Activated CD8-positive, alpha-beta memory T cell treated with anti-CD3 and anti-CD28 coated beads for 4 hours (primary cell): ENCODE measurements at places on chromosomes 4 and X.

DNA sequence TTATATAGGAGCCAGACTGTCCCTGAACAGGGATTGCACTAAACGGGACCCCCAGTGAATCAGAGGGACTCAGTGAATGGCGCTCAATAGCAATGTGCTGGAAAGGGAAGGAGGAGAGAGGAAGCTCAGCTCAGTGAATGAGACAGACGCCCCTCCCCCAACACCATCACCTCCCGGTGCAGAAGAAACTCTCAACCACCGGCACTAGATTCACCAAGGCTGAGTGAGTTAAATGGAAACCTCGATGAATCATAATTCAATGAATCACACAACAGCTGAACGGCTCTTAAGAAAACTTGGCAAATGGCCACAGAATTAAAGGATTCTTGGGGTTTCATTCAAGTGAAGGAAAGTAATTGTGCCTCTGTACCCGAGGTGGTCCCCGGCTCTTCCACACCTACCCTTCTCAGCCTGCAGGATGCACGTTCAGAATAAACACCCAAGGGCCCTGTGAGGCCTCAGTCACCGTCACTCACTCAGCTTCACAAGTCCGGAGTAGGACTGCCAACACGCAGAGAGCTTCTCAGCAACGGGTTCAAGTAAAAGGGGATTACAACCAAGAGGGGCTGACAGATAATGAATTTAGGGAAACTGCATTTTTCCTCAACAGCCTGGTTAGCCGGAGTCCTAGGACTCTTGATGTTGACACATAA, 29.3 kb downstream of the CRMP1 start:
- no peak for DNase-seq

DNA sequence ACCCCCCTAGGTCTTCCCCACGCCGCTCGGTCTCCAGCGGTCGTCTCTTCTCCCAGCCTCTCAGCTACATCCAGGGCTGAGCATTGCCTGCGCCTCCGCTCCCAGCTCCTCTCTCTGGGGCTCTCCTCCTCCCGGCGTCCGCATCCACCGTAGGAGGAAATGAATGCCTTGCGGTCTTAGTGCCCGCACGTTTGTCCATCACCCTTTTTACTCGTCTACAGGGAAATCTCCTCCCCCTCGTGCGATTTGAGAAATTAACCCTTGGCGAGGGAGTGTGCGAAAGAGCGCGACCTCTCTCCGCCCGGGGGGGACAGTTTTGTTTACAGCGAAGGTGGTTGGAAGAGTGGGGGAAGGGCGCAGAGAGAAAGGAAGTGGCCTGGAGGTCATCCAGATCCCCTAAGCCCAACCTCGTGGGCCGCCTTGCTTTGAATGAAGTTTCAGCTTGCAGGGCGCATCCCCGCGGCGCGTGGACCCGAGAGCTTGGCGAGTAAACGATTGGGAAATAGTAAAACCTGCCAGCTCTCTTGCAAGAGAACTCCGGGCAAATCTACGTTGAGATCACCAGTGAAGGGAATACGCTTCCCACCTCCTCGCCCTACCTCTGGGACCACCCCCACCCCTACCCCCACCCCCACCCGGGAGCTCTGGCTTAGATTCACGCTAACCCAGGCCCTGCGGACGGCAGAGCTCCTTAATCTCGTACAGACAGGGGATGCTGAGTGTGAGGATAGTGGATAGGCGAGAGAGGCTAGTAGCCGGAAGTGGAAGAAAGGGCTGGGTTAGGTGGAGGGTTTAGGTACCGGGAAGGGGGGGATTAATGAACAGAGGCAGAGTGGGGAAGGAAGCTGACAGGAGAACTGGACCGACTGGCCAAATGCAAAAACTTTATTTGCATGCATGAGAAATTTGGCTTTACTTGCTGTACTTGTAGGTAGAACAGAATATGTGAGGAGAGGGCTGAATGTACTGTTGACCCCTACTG, at the start of gene ELOVL6:
Gene ELOVL6 (minus strand): TSS at position 181 of the 982 bp plus-strand sequence. CDS start 280 bp downstream, outside the sequence.
- DNase-seq = no peak

- no peak for DNase-seq
Observed at GRCh38 chr4:100164808-100165760, 25.2 kb downstream of the DDIT4L start.

DNA sequence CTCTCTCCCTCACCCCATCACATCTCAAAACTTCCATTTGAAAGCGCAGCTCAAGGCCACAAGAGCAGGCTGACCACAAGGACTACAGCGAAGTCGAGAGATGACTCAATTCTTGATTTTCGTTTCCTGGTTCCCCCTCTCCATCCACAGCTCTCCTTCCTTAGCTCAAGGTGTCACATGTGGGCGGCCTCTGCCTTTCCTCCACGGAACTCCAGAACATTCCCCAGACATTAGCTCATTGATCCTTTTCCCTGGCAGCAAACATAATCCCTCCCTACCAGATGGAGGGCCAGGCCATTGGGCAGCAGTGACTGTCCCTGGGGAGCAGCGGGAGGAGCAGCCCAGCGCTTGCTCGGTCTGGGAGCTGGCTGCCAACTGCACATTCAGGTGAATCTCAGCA, 56.3 kb downstream of the CCDC149 start:
- DNase-seq = no peak

- no peak for DNase-seq
Observed at GRCh38 chrX:1041091-1041490, 171.4 kb downstream of the CRLF2 start.

- no peak for DNase-seq
Observed at GRCh38 chrX:127649011-127649410, 403.2 kb downstream of the ACTRT1 start.
